ENCODE measurements at places on chromosomes 6 and 20. TPM values are rescaled to one million over a fixed set of nuclear protein-coding genes. Genes with fewer than 3 reads are reported as not detected.

Gene TP53RK
- 26.8 TPM for total RNA-seq

Gene B3GAT2
- under 0.01 TPM for total RNA-seq

- DNase-seq: no peak
Observed at GRCh38 chr6:24854077-24854666, 55.5 kb upstream of the ARMH2 start.

GRCh38 chr6:157711060-157711459 lies 112.0 kb upstream of the SNX9 start:
- DNase-seq: no peak

- DNase-seq: no peak
Observed at GRCh38 chr6:38508286-38508685, 131.4 kb downstream of the BTBD9 start.
